Sigmoid colon (tissue), 7 donors: ENCODE measurements at places on chromosomes 16 and 17. TPM values are rescaled to one million over a fixed set of nuclear protein-coding genes. Genes with fewer than 3 reads are reported as not detected.
A peak's percentile ranks its signal among the peaks of the same experiment; 100 is the strongest.

- DNase-seq = peak; percentile 90
- H3K4me3 ChIP-seq = peak within 1 kb of the TSS; percentile 30
- H3K27me3 ChIP-seq = no peaks in the 10 kb centered on the region
- H3K36me3 ChIP-seq = no peaks in the 10 kb centered on the region
- H3K27ac ChIP-seq = peak within 1 kb of the TSS; percentile 29
Measured at GRCh38 chr16:3065069-3065741, at the start of gene IL32. TSS of gene IL32 (plus strand) at chr16:3065640. CDS start at chr16:3065812, 172 bp downstream.

DNA sequence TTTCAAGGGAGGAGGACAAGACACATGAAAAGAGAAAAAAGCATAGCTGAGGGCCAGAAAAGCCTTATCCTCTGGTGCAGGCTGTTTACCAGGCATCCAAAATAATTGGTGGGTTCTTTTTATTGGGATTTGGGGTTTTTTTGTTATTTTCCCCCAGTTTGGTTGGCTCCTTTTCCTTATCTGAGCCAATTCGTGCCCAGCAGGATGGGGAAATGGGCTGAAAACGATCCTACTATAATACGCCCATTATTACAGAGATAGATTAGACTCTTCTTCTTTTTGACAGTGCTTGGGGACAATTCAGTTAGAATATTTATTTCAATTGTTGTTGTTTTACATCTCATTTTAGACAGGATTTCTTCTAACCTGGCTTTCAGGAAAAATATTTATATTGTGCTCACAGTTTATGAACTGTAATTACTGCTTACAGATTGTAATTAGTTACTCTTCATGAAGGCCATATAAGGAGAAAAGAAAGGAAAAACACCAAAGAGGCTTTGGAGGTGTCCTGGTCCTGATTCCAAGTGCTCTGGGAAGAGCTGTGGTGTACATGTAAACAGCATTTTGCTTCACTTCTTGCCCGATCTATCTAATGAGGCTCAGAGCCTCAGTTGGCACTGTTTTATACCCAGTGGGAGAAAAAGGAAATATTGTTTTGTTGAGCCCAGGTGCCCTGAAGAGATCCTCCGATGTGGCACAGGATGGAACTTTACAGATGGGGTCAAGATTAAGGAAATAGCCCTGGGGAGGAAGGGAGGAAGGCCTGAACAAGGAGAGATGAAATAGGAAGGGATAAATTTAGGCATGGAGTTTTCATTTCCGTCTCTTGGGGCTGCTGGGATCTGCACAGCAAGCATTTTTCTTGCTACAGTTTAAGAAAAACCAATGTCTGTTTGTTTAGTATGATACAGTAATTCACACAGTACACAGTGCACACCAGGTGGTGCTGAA lies 611 bp upstream of the ANKRD40 start:
- no peaks in the 10 kb centered on the region for H3K36me3 ChIP-seq
- no peaks in the 10 kb centered on the region for H3K4me1 ChIP-seq
- peak overlapping the region; percentile 97 for H3K27ac ChIP-seq
- peak overlapping the region; percentile 75 for H3K4me3 ChIP-seq
- DNase-seq = no peak

DNA sequence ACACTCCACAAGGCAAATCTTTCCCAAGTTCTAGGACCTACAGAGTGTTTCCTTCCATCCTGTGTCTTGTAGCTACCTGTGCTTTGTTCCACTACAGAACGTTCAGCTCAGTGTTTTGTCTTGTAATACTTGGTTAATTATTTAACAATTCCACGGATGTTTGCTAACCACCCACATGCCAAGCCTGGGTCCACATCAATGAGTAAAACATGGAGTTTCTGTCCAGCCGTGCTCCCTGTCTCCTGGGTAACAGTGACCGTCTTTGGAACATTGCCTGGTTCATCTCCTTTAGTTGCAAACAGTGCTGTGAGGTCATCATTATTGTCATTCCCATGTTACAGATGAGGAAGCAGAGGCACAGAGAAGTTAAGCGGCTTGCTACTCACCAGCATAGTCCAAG lies 41.3 kb downstream of the IRF8 start:
- peaks cover 8% of the 10 kb centered on the region for H3K27me3 ChIP-seq
- no peak overlapping the region for H3K27ac ChIP-seq
- H3K4me3 ChIP-seq = no peak overlapping the region
- DNase-seq = no peak

DNA sequence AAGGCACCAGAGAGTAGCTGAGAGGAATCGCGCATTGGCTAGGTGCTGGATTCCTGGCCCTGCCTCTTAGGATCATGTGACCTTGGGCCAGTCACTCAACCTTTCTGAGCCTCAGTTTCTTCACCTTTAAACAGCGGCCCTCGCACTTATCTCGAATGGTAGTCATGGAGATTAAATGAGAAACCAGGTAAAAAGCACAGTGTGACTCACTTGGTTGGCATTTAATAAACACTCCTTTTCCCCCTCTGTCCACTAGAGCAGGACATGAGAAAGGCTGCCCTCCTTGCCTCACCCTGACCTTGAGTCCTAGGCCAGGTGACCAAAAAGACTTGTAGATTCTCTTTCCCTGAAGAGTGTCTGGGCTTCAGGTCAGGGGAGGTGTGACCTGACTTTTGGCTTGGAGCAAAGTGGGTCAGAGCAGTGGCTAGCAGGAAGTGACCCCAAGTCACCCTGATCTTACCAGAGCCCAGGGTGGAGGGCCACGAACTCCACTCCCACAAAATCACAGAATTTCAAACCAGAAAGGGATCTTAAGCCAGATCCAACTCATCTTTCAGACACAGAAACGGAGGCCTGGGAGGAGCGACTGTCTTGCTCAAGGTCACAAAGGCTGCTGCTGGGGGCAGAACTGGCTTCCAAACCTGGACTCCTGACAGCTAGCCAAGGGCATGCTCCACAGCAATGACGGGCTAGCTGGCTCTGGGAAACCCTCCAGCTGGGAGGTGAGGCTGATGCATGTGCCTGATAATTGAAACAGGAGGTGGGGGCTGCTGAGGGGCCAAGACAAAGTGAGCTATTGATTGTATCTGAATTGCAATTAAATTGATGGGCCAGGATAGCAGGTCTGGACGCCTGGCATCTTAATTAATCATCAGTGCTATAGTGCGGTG lies 65.2 kb downstream of the PIPOX start:
- no peaks in the 10 kb centered on the region for H3K4me1 ChIP-seq
- H3K27ac ChIP-seq = no peak overlapping the region
- no peak overlapping the region for H3K4me3 ChIP-seq
- no peaks in the 10 kb centered on the region for H3K27me3 ChIP-seq

DNA sequence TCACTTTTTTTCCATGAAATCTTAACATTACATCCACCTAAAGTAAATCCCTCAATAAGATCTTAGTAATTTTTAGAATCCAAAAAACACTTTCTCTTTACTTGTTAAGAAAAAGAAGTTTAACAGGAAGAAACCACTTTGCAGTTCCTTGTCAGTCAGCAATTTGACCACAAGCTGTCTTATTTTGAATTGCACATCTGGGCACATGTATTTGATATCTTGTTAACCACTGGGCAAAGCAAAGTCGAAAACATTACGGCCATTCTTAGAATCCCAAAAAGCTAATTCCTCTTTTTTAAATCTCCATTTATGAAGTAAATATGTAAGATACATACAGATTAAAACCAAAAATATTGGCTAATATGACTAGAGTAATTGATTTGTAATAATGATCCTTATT lies 1.1 kb downstream of the ABCA10 start:
- no peak overlapping the region for H3K27ac ChIP-seq
- H3K4me3 ChIP-seq = no peak overlapping the region
- DNase-seq = no peak
- H3K36me3 ChIP-seq = no peaks in the 10 kb centered on the region
- no peaks in the 10 kb centered on the region for H3K27me3 ChIP-seq

DNA sequence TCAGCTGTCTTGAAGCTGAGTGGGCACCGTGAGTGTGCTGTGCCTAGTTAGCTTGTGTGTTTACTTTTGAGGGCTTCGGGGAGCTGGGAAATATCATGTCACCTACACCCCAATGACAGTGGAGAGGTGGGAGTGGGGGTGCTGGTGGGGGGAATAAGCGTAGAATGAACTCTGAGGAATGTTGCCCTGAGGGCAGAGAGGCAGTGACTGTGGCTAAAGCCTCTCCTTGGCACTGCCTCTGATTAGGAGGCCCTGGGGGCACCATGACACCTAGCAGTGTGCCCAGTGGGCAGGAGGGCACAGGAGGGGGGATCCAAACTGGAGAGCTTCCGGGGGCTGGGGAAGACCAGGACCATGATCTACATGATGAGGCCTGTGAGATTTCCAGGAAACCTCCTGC lies 24.8 kb downstream of the CACNA1G start:
- H3K36me3 ChIP-seq = no peaks in the 10 kb centered on the region
- no peak overlapping the region for H3K4me3 ChIP-seq
- DNase-seq = no peak
- H3K27me3 ChIP-seq = peaks cover 2% of the 10 kb centered on the region
- H3K27ac ChIP-seq = no peak overlapping the region
- H3K4me1 ChIP-seq = peaks cover 18% of the 10 kb centered on the region

GRCh38 chr17:30229012-30229411 lies 6.5 kb downstream of the SLC6A4 start:
- no peak overlapping the region for H3K27ac ChIP-seq
- no peak overlapping the region for H3K4me3 ChIP-seq
- DNase-seq = no peak

DNA sequence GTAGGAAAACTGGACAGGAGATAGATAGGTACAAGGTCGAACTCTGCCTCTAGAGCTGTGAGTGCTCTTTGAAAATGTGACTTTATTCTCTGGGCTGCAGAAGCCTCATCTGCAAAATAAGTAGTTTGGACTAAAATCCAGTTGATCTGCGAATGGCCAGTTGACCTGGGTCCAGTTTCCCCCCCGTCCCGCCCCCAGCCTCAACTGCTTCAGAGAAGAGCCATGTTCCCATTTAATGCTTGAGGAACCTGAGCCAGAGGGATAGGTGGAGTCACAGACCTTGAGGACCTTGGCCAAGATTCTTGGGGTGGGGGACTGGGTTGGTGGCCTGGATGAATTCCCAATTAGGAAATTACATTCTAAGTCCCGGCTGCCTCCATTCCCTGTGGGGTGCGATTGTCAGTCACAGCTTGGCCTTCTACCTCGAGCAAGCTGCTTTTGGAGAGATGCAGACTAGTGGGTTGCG lies 14.1 kb downstream of the TBX2 start:
- no peak overlapping the region for H3K4me3 ChIP-seq
- DNase-seq = peak; percentile 40
- H3K27me3 ChIP-seq = peaks cover 61% of the 10 kb centered on the region
- peaks cover 48% of the 10 kb centered on the region for H3K4me1 ChIP-seq

Gene CORO1A
- 27.3 TPM for total RNA-seq

Gene CA4
- total RNA-seq = 2.1 TPM
